DMS79 treated with DMSO at 0.1 percent for 48 hours (cell line): ENCODE measurements at places on chromosomes 6 and 20.
A peak's percentile ranks its signal among the peaks of the same experiment; 100 is the strongest.

- no peak for DNase-seq
Observed at GRCh38 chr20:57220337-57221145, 45.9 kb downstream of the BMP7 start.

- DNase-seq, result no peak
Observed at GRCh38 chr6:48073976-48074767, 36.8 kb downstream of the PTCHD4 start.

DNA sequence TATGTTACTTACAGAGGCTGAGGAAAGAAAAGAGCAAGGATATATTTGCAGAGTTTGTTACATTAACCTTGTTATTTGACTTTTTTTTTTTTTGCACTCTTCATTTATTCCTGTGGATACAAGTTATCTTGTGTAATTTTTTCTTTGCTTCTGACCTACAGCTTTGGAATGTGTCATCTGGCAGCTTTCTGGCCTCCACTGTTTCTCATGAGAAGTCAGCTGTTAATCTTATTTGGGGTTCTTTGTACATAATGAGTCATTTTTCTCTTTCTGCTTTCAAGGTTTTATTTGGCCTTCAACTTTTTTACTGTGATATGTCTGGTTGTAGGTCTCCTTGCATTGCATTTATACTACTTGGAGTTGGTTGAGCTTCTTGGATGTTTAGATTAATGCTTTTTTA, 333.4 kb downstream of the SMOC2 start:
- DNase-seq, result no peak

DNA sequence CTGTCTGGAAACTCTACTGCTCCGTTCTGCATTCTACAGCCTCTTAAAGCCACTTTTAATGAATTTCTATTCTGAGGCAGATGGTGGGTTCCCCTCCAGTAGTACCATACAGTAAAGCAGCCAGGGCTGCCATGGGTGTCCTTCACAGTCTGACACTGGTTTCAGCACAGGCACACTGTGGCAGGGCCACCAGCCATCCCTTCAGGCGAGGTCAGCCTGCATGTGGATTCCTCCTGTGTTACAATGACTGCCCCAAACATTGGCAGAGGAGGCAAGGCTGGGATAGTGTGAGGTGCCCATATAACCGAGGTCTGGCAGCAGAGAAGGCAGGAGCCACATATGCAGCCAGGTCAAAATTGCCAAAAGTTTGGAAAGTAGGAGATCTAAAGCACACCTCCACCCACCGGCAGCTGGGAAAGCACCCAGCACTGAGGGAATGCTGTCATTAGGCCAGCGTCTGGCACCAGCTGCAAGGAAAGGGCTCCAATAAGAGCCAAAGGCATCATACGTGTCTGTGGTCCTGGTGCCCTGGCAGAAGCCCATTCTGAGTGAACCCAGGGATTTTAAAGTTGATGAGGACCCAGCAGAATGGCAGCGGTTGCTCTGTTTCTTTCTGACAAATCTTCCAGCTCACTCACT, 24.0 kb downstream of the STK35 start:
- no peak for DNase-seq

GRCh38 chr6:11423667-11424066, 113.9 kb upstream of the TMEM170B start:
- no peak for DNase-seq

DNA sequence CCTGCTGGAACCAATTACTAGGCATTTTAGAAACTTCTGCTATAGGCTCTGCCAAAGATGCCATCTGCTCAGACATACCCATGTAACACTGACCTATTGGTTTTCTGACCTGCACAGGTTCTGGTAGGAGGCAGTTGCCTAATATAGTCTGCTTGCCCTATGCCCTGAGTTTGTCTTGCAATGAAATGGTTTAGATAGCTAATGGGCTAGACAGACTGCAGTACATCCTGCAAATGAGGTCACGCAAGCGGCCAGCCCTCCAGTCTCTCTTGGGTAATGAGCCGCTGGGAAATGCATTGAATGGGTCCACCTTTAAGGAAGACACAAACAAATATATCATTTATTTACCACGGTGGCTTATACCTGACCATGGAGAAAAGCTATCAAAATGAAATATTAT, 90.6 kb upstream of the B3GAT2 start:
- DNase-seq, result no peak

DNA sequence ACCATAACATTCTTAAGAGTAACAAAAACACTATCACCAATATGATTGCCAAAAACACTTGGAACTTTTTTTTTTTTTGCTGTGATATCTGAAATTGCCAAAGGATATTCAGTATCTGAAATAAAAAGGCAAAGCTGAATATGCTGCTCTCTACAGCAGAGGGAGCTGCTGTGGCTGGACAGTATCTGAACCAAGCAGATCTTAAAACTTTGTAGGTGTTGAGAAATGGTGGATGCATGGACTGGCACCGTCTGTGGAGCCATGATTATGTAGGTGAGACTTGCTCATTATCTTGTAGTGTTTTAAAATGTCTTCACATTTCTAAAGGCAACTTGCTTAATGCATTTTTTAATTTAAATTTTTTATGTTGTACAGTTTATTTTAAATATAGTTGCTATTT, 9.2 kb downstream of the PDCD2 start:
- no peak for DNase-seq

- no peak for DNase-seq
Observed at GRCh38 chr20:60063048-60063451, 104.8 kb downstream of the CDH26 start.

DNA sequence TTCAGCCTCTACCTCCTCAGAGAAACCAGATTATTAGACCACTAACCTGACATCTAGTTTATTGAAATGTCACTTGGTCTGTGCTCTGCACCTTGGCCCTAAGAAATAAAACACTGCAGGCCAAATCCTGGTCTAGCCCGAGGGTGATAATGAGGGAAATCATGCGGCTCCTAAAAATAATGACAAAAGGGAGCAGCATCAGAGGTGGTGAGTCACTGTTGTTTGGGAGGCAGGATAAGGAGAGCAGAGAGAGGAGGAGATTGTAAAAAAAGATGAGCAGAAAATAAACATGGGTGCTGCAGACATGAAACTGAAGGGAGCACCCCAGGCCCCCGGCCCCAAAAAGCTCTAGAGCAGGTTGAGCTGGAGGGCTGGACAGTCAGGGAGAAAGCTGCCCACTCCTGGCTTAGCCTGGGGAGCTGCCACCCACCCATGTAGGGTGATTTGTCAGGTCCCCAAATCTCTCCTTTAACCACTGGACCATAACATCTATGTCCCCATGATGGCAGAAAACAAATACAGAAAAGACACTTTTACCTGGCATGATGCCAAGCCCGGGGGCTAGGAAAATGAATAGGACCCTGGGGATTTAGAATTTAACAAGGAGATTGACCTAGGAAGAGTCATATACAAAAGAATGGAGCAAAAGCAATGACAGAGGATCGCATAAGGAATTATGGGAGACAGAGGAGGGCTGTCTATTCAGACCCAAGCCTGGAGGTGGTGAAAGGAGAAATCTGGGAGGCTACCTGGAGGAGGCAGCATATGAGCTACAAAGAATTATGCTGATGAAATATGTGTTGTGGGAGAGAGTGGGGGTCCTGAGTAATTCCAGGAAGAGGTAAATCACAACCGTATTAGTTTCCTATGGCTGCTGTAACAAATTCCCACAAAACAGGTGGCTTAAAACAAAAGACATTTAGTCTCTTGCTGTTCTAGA, 103.7 kb downstream of the SNAP25 start:
- peak; percentile 3 for DNase-seq

DNA sequence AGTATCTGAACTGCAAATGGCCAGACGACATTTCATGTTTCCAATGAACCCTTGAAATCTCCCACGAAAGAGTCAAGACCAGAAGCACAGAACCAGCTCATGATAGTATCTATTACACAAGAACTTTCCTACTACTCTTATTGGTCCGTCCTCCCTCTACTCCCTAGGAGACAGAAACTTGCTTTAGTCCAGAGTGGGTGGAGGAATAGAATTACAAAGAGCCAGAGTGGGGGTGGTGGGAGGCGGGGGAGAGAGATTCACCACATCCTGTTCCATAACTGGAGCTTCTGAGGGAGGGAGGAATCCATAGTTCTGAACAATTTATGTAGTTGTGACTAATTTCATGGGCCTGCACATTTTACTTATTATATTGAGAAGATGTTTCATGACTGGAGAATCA, 18.5 kb upstream of the WFDC10A start:
- no peak for DNase-seq

DNA sequence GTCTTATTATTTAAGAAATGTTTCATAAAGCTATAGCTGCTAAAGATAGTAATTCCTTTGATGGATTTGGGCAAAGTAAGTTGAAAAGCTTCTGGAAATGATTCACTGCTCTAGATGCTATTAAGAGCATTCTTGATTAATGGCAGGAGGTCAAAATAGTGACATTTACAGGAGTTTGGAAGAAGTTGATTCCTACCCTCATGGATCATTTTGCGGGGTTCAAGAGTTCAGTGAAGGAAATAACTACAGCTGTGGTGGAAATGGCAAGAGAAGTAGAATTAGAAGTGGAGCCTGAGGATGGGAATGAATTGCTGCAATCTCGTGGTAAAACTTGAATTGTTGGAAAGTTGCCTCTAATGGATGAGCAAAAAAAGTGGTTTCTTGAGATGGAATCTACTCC, 316.1 kb downstream of the UTRN start:
- no peak for DNase-seq

GRCh38 chr20:51401496-51401895, 141.0 kb downstream of the NFATC2 start:
- DNase-seq, result no peak

DNA sequence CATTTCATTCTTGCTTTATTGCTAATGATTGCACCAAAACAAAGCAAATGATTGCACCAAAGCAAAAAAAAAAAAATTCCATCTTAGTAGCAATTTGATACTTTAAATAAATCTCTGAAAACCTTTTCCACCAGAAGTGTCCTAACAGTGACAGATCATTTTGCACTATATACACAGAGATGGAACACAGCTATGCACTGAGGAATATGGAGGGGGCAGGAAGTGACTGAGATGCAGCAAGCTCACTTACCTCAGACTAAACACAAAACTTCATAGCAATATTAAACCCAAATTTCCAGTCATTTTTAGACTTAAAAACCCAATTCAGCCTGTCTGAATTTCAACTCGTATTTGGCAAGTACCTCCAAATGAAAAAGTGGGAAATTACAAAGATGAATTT, 41.2 kb downstream of the HIVEP2 start:
- no peak for DNase-seq

GRCh38 chr20:52083627-52084232, 107.8 kb downstream of the ZFP64 start:
- peak; percentile 14 for DNase-seq

DNA sequence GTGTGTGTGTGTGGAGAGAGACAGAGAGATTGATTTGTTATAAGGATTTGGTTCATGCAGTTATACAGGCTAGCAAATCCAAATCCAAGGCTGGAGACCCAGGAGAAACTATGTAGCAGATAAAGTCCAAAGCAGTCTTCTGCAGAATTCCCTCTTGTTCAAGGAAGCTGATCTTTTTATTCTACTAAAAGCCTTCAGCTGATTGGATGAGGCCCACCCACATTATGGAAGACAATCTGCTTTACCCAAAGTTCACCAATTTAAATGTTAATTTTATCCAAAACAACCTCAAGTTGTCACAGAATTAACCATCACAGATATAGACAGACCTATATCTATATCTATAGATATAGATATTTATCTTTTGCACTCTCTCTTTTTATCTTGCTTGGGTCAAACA, 67.0 kb downstream of the TPBG start:
- DNase-seq, result no peak

DNA sequence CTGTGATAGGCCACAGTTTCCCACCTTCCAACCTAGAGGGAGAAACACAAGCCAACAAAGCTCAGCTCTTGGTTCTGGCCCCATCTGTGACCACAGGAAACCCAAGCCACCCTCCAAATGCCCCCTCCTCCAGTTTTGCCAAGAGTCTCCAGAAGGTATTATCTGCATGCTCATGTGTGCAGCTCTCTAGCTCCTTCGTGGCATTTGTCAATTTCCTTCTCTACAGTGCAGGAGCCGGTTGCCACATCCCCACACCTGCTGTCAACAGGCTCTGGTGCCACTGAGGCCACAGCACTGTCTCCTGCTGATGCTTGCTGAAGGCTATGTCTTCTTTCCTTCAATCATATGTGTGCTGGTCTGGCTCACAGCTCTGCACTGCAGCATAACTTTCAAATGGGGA, 177.2 kb downstream of the CLIC5 start:
- DNase-seq, result no peak

- no peak for DNase-seq
Observed at GRCh38 chr20:33482581-33482980, 7.3 kb upstream of the CBFA2T2 start.

DNA sequence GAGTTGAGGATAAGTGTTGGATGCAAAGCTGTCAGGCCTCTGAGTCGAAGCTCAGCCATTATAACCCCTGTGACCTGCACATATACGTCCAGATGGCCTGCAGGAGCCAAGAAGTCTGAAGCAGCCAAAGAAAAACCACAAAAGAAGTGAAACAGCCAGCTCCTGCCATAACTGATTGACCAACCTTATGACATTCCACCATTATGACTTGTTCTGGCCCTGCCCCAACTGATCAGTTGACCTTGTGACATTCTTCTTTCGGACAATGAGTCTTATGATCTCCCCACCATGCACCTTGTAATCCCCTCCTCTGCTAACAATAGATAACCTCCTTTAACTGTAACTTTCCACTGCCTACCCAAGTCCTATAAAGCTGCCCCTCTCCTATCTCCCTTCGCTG, 133.7 kb upstream of the AGPAT4 start:
- no peak for DNase-seq

- no peak for DNase-seq
Observed at GRCh38 chr6:14109411-14109826, 8.2 kb upstream of the CD83 start.

DNA sequence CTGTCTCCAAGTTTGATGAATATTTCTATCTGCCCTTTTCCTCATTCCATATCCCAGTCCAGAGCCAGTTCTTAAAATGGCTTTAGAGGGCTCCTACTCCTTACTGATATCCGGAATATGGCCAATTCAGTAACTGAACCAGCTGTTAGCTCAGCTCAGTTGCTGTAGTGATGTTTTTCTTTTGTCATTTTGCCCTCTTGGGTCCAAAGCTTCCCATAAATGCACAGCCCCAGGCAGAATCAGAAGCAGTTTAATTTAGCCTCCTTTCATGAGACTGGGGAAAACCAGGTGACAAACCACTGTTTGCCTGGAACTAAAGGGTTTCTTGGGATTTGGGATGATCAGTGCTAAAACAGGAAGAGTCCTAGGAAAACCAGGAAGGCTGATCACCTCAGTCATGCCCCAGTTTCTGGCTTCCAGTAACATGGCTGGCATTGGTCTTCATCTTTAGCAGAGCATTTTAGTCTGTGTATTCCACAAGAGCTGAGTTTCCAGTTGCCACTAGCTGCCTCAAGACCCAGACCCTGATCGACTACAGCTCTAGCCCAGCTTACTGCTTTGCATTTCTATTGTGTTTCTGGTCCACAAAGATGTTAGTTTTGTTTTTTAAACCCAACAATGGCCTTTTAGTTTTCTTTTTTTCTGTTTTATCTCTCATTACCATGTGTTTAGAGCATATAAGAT, 40.6 kb upstream of the REV3L start:
- DNase-seq, result no peak

DNA sequence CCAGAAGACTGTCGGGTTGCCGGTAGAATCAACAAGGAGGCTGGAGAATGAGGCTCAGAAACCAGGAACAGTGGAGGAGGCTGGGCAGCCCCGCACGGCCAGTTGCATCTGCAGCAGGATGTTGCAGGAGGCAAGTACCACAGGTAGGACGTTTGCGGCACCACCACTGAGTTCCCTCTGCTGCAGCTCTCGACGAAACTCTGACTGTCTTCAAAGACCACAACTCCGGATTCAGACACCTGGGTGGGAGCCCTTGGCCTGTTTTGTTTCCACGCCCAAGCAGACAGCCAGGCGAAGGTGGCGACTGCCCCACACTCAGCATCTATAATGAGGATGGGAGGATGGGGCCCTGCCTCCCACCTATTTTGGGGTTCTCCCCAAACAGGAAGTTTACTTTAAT, 218.2 kb downstream of the ZDHHC14 start:
- no peak for DNase-seq
